ENCODE measurements at places on chromosomes 13 and 19.

DNA sequence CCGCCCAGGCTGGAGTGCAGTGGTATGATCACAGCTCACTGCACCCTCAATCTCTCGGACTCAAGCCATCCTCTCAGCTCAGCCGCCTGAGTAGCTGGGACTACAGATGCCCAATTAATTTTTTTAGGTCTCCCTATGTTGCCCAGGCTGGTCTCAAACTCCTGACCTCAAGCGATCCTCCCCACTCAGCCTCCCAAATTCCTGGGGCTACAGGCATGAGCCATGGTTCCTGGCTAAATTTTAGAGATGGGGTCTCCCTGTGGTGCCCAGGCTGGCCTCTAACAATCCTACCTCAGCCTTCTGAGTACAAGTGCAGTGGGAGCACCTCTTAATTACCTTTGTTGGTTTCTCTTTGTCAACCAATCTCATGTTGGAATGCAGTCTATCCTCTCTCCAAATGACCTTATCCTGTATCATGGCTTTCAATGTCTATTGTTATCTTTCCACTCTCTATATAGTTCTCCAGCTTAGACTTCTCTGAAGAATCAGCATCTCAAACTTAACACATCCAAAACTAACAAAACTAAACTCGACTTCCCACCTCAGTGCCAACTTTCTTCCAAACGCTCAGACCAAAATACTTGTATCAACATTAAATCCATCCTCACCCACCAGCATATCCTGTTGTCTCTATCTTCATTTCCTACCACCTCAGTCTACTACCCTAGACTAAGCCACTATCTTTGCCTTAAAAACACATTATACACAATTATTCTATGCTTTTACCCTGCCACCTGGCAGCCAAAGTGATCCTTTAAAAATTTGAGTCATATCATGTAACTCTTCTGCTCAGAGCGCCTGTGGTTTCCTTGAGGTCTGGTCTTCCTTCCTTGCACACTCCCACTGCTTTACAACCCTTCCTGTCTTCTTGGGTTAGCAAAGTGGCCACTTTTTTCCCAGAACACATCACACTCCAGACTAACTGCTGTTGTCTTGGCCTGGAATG, 6.7 kb downstream of the TPT1 start:
- DNase-seq: no peak

DNA sequence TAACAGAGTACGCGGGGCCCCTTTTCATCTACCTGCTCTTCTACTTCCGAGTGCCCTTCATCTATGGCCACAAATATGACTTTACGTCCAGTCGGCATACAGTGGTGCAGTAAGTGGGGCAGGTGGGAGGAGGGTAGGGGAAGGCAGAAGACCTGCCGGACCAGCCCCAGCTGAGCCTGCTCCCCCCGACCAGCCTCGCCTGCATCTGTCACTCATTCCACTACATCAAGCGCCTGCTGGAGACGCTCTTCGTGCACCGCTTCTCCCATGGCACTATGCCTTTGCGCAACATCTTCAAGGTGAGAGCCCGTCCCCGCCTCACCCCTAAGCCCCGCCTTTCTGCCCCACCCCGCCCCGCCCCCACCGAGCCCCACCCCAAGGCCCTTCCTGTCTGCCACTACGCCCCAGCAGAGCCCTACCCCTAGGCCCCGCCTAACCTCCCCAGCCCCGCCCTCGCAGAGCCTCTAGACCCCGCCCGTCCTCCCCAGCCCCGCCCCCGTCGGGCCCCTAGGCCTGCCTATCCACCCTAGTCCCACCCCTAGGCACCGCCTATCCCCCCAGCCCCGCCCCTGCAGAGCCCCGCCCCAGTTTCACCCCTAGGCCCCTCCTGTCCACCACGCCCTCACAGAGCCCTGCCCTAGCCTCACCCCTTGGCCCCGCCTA, 7.7 kb downstream of the NDUFB7 start:
- DNase-seq: no peak

DNA sequence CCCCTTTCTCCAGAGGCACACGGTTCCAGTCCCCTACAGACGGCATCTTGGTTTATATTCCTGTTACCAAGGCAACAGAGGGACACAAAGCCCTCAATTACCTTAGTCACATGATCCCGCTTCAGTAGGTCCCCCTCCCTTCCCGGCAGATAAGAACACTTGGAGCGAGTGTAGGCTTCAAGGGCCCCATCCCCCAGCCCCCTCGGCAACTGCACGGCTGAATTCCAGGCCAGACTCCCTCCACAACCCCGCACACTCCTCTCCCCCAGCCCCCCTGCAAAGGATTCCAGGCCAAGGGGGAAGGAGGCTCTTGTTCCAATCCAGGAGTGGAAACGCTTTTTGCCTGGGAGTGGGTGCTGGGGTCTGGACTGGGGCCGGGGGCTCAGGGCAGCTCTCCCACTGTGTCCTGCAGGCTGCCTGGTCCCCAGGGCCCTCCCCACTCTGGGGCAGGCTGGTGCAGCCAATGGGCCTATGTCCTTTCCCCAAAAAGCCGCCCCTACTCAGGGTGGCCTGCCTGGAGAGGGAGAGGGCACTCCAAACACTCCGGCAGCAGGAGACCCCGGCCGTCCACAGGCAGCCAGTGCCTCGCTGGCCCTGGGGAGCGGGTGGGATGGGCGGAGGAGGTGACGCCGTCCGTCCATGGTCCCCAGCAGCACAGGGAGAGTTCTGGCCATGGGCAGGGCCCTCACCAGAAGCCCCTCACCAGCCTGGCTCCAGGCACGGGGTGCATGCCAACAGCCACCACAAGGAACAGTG, 62.6 kb downstream of the MLLT1 start:
- no peak for DNase-seq

DNA sequence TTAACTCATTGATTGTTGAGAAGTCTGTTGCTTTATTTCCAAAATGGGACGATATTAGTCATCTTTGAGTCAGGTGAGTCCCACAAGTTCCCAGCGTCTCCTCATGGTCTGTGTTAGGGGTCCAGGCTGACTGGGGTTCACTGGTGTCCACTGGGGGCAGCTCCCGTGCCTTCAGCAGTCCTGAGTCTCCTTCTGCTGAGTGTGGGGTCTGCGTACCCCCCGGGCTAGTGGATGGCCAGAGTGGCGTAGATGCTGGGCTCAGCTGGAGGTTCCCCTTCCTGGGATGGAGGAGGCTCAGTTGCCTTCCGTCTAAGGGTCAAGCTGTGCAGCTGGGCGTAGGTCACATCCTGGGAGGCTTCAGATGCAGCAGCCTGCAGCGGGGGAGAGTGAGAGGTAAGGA, 5.9 kb downstream of the LILRB3 start:
- no peak for DNase-seq

GRCh38 chr13:96398486-96398885, 308.6 kb downstream of the HS6ST3 start:
- DNase-seq: no peak

DNA sequence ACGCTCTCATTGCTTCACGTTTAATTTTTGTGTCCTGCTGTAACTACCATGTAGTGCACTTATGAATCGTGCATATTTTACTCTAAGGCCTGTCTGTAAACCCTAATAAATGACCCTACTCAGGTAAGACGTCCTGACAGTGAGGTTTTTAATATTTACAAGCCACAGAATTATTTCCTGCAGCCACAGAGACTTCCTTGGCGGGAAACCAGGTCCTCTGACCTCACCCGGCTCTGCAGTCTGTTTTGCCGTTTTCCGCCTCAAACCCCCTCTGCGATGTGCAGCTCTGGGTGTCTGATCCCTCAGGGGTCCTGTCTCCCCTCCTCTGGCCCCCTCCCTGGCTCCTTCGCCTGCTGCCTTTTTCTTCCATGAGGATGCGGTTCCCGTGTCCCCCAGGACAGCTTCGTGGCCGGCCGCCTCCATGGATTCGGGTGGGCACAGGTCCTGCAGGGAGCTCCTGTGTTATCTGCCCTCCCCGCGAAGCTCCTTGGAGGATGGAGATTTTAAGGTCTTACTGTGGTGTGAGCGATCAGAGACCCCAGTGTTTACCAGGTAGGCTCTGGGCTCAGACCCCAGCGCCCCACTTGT, 66.3 kb downstream of the MCF2L start:
- DNase-seq: no peak
